ENCODE measurements at places on chromosomes 1 and 21.

GRCh38 chr1:9454494-9455066 is 84.7 kb upstream of the SLC25A33 start:
- DNase-seq = no peak

DNA sequence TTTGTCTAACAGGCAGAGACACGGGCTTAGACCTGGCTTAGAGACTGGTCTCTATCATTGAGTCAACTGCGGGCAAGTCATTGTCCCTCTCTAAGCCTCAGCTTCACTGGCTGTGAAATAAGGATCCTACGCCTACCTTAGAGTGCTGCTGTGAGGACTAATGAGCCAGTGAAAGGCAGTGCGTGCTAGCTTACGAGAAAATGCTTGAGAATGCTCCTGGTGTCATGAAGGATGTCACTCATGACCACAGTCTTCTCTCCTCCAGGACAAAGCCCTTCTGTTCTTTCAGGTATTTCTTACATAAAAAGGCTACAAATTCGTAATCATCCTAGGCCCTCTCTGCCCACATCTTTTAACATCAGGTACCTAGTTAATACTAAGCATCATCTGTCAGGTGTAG is 16.5 kb upstream of the A3GALT2 start:
- DNase-seq = no peak

DNA sequence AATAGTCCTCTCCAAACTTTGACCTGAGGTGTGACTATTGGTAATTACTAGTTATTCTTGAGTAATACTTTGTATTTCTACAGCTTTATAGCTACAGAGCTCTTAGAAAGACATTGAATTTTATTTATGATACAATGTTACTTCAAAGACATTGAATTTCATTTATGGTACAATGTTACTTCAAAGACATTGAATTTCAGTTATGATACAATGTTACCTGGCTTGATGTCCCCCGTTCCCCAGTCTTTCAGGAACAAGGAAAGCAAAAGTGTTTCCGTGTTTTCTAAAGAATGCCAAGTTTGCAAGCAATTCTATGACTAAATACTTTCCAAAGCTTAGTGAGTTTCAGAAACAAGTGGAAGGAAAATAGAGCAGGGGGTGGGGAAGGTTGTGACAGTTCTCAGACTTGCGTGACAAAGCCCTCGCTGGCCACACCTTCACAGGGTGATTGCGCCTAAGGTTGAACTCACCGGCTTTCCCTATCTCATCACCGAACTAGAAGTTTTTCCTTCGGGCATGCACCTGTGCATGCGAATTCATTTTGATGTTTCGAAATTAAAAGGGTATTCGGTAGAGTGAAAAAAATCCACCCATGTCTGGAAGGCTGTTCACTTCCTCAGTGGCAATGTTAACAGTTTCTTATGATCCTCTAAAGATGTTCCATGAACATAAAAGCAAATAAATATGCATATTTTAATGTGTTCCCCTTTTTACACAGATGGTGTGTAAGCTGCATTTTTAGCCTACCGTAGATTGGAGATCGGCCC is 909 bp upstream of the PAXBP1 start:
- DNase-seq = no peak

DNA sequence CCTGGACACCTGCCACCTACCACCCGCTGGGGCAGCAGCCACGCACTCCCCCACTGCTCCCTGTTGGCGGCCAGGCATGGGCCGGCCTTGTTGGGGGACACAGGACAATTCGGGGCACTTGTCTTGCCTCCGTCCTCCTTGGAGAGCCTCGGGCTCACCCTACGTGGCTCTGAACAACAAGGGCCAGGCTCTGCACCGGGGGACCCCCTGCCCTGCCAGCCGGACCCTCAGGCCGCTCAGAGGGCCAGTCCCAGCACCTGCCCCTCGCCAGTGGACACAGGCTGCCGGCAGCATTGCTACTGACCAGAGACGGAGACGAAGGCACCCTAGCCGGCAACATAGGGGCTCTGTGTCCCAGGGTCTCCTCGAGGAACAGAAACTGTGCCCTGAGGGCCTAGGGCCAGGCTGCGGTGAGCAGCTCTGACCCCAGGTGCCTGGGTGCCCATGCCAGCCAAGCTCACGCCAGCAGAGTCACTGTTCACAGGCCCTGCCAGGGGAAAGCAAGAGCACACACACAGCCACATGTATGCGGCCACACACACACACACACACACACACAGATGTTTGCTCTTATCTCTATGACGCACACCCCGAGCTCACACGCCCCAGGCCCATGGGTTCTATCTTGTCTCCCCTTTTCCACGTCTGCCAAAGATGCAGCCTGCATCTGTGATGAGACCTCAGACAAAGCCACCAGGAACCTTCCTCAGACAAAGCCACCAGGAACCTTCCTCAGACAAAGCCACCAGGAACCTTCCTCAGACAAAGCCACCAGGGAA is 45.9 kb downstream of the MORN1 start:
- no peak for DNase-seq

DNA sequence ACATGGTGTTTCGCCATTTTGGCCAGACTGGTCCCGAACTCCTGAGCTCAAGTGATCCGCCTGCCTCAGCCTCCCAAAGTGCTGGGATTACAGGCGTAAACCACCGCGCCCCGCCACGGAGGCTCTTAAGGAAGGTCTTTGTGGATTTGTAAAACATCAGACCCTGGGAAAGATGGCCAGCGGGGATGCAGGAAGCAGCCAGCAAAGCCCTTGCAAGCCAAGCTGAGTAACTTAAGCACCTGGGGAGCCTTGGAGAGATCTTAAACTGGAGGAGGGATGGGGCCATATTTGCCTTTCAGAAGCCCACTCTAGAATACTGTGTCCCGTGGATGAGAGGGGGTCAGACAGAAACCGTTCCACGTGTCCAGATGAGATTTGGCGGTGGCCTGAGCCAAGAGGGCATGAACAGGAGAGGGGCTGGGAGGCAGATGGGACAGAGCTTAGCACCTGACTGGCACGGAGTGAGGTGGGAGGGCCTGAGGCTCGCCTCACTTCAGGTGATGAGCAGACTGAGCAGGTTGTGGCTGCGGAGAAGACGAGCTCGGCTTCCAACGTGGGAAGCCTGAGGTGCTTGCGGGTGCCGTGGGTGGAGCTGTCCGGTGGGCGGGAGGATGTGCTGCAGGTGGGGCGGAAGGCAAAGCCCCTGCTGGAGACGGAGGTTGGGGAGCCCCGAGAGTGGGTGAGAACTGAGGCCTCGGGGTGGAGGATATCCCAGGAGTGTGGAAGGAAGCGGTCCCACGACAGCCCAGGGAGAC is 11.7 kb downstream of the C1orf216 start:
- no peak for DNase-seq

- no peak for DNase-seq
Observed at GRCh38 chr1:162407539-162407938, 4.4 kb downstream of the SH2D1B start.

GRCh38 chr1:177511036-177511435 is 340.3 kb downstream of the BRINP2 start:
- no peak for DNase-seq

GRCh38 chr1:43319766-43320165 is 17.9 kb upstream of the MPL start:
- DNase-seq = no peak

- DNase-seq = no peak
Observed at GRCh38 chr1:193077991-193078390, 18.6 kb downstream of the RO60 start.

DNA sequence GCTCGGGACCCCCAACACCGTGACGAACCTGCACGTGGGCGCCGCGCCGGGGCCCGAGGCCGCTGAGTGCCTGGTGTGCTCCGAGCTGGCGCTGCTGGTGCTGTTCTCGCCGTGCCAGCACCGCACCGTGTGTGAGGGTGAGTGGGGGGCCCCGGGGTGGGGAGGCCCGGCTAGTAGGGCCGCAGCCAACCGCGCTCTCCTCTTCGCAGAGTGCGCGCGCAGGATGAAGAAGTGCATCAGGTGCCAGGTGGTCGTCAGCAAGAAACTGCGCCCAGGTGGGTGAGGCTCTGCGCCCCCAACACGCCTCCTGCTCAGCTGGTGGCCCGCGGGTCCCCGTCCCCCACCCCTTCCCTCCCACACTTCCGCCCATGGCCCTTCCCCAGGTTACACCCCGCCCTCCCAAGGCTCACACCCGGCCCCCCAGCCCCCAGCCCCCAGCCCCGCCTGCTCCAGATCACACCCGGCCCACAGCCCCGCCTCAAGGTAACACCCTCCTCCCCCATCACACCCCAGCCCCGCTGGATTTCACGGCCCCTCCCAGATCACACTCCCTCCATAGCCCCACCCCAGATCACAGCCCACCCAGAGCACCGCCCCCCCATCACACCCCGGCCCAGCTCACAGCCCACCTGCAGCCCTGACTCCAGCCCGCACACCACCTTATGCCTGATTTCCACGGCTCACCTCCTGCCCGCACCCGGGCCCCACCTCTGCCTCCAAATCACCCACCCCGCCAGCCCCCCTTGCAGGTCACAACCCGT is 2.4 kb upstream of the MMP23B start:
- no peak for DNase-seq

- DNase-seq = peak; percentile 80
Observed at GRCh38 chr1:173413271-173413707, 63.8 kb upstream of the PRDX6 start.

- no peak for DNase-seq
Observed at GRCh38 chr1:67659229-67659628, 25.8 kb upstream of the GADD45A start.

DNA sequence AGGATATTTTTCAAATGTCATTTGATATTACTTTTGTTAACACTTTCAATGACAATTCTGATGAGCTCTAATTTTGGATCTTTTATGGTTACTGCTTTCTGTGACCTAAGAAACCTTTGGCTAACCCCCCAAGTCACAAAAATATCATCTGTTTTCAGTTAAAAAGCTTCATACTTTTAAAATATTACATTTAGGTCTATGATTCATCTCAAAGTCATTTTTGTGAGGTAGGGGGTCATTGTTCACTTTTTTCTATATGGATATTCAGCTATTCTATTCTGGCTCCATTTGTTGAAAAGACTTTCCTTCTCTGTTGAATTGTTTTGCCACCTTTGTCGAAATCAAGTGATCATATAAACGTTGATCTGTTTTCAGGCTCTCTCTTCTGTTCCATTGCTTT is 44.8 kb downstream of the UCHL5 start:
- no peak for DNase-seq

GRCh38 chr21:43885721-43886120 is 20.7 kb downstream of the AGPAT3 start:
- no peak for DNase-seq

GRCh38 chr1:7652515-7653098 is 118.5 kb upstream of the VAMP3 start:
- no peak for DNase-seq

DNA sequence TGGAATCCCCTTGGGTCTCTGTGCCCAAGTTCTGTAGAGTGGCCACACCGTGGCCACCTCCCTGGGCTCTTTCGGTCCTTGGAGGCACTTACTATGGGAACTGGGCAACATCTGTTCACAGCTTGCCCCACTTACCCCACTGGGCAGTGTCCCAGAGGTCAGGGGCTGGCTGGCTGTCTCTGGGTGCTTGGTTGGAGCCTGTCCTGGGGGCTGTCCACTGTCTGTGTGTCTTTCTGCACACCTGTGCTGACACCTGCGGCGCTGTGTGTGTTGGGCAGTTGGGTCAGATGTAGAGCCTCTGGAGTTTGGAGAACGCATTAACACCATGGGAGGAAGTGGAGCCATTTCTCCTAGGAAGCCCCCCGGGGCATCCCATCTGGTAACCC is 1.3 kb upstream of the TMEM54 start:
- DNase-seq = no peak

DNA sequence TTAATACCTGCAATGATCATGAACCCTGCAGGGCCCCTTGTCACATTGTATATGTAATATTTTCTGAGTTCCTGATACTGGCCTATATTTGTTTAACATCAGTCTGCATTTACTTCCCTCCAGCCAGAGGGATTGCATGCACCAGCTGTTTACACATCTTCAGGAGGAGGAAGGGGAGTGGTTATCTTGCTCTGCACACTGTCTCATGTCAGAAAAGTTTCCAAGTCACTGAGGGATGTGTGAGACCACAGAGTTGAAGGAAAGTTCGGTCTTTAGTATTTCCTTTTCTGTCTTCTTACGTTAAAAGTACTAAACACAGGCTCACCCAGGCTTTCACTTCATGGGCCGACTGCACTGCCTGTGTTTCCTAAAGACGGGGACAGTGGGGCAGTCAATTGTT is 574.1 kb downstream of the LMO4 start:
- peak; percentile 62 for DNase-seq
